Psoas muscle (tissue), 8 donors: ENCODE measurements at places on chromosomes 3 and 15.

DNA sequence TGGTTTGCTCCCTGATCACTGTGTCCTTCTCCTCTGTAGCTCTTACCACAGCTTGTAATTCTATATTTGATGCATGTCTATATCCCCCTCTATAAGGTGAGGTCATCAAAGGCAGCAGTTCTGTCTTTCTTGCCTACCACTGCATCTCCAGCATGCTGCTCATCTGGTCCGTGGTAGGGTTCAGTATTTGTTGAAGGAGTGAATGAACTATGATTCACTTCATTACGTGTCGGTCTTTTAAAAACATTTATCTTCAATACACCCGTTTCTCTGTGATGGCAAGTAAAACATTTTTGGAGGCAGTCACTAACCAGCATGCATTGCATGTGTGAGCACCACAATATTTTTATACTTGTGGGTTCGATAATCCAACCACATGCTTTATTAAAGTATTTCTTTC lies 27.6 kb downstream of the CHST14 start:
- no peak for DNase-seq

DNA sequence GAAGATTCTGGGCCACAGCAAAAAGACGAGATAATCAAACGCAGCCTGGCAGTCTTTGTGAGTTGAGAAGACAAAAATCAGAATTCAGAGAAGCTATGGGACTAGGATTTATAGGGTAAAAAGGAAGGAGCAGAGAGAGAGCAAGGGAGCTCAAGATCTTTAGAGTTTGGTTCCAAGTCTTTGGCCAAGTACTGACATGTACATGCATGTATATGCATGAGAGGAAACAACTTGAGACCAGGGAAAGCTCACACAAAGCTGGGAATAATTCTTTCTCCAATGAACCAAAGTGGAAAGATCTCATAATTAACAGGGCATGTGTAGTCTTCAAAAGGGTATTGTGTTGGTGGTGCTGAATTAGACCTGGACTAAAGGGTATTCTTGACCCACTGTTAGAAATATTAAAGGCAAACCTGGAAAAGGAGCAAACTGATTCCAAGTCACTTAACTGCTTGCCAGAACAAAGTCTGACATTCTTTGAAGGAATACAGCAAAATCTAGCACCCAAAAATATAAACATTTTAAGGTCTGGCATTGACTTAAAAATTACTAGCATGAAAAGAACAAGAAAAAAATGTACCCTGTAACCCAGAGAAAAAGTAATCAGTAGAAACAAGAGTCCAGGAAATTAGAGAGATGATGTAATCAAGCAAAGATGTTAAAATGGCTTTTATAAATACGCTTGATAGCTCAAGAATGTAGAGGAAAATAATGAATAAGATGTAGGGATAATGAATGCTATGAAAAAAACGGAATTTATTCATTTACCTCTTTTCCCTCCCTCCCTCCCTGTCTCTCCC lies 226.0 kb upstream of the CGNL1 start:
- DNase-seq, result no peak

DNA sequence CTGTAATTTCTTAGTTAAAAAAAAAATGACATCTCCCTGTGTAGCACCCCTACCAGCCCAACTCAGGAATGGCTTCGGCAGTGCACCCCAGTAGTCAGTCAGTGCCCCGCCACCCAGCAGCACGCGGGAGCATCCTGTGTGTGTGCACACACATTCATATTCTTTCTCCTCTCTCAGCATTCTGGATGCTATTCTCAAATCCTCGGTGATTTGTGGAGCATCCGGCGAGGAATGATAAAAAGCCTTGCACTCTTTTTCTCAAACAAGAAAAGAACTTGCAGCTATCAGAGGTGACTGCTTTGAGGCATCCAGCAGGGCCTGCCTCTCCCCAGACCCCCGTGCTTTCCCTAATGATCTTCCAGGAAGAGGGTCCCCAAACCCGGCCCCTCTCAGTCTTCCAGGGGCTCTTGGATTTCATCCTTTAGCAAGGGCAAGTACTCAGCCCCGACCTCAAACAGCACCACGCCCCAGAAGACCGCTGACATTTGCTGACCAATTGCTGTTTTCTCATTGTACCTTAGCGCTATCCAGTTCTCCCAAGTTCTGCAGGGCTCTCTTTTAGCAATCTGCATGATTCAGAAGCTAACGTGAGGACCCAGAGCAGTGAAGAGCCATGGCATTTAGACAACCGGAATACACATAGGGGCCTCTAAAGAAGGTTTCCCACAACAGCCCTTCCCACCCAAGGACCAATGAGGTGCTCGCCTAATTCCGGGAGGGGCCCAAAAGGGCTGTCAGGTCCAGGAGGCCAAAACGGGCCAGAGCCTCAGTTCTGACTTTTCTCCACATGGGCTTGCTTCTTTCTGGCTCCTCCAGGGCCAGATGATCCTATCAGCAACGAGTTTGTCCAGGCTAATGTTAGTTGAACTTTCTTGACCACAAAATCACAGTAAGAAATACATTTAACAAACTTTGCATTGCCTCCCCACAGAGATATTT lies 72.2 kb downstream of the FAM174B start:
- DNase-seq, result no peak

- DNase-seq, result no peak
Measured at GRCh38 chr15:38253351-38253781, 730 bp downstream of the SPRED1 start.

DNA sequence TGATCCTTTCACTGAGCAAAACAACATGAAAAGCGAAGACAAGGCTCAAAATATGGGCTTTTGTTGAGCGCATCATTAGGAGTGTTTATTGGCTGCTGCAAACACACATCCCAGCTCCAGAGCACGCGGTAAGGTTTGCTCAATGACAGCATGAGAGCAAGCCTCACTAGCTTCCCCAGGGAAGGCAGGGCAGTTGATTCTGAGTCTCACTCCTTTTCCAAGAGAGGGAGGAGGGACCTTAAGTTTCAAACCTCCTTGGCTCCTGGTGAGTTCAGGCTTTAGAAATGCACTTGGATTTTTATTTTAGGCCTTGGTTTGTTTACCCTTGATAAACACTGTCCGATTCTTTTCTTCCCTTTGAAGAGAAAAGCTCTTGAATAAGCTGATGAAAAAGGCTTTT lies 69.1 kb upstream of the CACNA2D3 start:
- no peak for DNase-seq

GRCh38 chr15:36571301-36571700 lies 8.1 kb upstream of the CDIN1 start:
- no peak for DNase-seq

DNA sequence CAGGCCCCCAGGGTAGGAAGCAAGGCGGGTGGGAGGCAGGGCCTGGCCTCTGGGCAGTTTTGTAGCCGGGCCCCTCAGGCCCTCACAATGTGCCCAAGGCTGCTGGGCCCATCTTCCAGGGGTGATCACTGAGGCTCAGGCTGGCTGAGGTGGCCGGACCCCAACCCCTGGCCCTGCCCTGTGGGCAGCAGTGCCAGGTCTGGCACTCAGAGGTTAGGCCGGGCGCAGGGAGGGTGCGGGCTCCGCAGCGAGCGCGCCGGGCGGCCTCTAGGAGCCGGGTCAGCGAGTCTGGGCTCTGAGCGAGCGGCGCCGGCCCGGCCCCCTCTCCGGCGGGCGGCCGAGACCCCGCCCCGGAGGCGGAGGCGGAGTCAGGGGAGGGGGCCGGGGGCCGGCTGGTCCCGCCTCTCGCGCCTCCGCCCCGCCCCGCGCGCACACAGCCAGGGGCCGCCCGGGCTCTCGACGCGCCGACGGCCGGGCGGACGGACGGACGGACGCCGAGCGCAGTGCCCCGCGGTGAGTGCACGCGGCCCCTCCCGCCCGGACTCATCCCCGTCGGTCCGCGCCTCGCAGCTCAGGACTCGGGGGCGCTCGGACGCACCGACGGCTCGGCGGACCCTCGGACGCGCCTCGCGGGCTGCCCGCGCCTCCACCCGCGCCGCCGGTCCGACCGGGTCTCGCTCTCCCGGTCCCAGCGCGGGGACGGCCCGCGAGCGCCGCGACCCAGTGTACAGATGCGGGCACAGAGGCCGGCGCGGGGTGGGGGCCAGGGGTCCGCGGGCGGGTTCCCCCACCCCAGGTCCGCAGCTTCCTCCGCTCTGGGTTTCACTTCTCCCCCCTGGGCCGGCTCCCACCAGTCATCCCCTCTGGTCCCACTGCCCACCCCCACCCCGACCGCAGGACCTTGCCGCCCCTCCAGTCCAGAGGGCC lies at the start of gene FBLN2:
Gene FBLN2, plus strand, starts transcription at position 430 of the 927 bp plus-strand sequence. CDS start 21,231 bp downstream, outside the sequence.
- peak; percentile 66 for DNase-seq

- no peak for DNase-seq
Measured at GRCh38 chr15:53384417-53384816, 375.0 kb downstream of the WDR72 start.

DNA sequence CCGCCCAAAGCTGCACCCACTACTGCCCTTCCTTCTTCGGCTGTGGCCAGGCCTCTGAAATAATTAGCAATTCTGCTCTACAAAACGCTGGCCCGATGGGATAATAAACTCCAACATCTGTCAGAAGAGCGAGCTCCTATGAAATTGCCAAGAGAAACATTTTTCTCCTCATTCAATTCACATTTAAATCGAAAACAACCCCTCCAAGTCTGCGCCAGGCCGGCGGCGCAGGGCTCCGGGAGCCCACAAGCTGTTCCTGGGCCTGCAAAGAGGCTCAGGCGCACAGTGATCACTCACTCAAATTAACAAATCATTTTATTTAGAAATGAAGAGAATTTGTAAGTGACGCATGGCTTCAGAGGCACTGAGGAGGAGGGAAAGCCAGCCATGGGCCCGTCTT lies 55.3 kb upstream of the TMEM115 start:
- DNase-seq, result no peak

GRCh38 chr3:161317077-161317476 lies 54.2 kb downstream of the SPTSSB start:
- DNase-seq, result no peak

DNA sequence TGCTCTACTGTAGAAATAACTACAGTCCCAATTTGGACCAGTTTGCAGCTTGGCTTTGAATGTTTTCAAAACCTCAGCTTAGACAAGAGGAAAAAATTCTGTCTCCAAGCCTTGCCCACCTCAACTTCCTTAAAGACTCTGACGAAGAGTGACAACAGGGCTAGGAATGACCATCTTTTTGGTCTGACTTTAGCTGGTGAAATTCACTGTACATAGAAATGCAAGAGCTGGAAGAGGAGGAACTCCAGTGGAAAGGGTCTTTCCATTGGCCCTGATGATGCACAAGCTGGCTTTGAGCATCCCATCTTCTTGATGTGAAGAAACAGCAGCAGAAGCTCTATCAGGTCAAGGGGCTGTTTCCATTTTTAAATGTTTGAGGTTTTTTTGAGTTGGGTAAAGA lies 22.7 kb upstream of the SH3BP5 start:
- DNase-seq, result no peak

DNA sequence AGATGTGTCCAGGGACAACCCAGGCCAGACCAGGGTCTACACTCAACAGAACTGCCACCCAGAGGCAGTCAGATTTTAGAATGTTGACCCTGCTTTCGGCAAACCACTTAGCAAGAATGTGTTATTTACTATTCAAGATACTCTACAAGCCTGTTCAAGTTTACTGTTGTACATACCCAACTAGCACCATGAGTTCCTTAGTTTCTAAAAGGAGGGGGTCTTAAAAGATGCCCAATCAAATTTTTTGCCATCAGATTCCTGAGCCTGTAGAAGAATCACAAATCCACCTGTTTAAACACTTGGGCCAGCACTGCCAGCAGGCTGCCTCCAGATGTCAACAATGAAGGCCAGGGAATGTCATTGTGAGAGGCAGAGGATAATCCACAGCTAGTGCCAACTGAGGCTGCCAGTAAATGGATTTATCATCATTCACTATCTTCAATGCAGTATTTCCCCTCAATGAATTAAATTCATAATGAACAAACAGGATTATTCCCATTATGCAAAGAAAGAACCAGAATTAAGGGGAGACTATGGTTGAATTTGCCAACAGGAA lies 43.5 kb upstream of the SNRPA1 start:
- no peak for DNase-seq

DNA sequence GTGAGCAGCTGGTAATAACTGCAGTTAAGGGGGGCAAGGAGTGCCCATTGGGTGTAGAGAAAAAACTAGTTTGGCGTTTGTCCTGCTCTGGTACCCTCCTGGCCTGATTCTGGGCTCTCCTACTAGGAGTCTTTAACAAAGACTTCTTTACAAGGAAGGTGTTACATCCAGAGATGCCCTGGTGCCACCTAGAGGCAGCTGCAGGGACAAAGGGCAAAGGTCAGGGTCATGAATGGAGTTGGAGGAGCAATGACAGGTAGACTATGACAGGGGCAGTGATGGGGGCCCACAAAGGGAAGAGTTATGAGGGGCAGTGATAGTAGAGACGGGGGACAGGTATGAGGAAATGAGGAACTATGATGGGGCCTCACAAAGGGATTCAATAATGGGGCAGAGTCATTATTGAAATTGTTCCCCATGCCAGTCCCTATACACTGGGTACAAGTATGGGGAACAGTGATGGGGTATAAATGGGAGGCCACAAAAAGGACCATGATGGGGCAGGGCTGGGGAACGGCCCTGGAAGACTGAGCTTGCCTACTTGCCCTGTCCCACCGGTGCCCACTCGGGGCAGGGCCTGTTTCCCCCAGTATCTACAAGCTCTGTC lies 7.9 kb downstream of the CCDC71 start:
- DNase-seq, result peak; percentile 63

DNA sequence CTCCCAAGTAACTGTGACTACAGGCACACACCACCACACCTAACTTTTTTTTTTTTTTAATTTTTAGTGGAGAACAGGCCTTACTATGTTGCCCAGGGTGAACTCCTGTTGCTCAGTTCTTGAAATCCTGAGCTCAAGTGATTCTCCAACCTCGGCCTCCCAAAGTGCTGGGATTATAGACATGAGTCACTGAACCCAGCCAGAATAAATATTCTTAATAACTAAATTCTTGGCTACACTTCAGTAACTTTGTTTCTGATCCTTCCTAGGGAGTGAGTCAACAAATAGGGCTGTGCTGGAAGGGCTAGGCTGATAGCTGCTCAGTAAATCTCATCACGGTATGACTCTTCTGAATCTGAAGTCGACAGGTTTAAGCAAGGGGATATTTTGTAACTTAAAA lies 56.6 kb downstream of the P3H2 start:
- DNase-seq, result no peak

DNA sequence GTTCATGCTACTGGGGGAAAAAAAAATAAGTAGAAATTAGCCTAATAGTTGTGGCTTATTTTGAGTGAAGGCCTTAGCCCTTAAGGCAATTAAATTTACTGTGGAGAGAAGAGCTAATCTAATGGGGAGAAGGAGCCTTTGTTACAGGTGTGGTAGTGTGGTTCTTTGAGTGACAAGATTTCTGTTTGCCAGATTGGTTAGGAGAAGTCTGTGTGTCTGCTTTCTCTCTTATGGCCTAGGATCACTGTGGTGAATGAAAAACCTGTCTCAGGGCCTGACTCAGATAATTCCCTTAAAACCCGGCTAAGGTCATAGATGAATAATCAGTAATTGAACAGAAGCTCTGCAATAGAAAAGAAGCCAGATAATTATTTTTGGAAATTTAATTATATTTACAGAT lies 27.0 kb downstream of the OPA1 start:
- no peak for DNase-seq

DNA sequence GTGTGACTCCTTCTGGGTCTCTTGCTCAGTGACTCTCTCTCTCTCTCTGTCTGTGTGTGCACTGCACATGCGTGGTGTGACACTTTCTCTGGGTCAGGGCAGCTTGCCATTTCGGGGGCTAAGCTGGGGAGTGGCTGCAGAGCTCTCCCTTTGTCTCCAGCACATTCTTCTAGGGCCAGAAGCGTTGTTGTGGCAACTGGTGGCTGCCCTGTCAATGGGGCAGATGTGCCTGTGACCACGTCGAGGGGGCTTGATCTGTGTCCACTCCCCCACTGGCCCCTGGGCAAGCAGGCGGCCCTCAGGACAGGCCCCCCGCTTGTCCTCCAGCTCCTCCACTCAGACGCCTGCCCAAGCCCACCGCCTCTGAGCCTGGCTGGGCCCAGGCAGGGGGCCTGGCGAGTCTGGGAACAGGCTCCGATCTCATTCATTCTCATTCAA lies 67.8 kb downstream of the WNT7A start:
- DNase-seq, result no peak
